ENCODE measurements at places on chromosomes 2 and 18.

- no peak for DNase-seq
Observed at GRCh38 chr18:35454803-35455202, 43.0 kb downstream of the INO80C start.

DNA sequence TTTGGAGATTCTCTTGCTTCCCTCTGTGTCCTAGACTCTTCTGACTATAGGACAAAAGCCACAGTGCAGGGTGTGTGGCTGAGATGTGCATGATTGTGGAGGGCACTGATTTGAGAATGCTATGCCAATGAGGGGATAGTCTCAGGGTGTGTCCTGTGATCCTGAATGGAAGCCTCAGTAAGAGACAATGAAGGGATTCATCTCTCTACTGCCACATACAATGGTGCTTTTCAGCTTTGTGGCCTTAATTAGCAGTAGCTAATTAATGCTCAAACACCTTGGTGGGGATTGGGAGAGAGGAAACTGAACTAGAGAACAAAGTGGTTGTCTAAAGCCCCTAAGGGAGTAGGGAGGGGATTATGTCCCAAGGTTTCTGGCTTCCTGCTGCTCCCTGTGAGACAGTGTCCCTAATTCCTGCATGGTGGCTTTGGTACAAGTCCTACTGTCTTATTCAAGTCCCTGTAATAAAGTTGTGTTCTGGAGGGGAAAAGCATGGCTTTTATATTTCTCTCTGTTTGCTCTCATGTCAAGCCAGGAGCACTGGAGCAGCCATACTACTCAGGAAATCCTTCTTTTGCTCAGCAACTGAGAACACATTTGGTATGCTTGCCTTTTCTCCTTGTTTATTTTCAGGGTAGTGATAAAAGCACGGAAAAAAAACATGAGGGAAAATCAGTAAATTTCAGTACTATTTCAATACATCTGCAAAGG is 415.2 kb upstream of the TCF4 start:
- DNase-seq: no peak

- DNase-seq: no peak
Observed at GRCh38 chr2:17853799-17854198, 24.7 kb upstream of the KCNS3 start.

DNA sequence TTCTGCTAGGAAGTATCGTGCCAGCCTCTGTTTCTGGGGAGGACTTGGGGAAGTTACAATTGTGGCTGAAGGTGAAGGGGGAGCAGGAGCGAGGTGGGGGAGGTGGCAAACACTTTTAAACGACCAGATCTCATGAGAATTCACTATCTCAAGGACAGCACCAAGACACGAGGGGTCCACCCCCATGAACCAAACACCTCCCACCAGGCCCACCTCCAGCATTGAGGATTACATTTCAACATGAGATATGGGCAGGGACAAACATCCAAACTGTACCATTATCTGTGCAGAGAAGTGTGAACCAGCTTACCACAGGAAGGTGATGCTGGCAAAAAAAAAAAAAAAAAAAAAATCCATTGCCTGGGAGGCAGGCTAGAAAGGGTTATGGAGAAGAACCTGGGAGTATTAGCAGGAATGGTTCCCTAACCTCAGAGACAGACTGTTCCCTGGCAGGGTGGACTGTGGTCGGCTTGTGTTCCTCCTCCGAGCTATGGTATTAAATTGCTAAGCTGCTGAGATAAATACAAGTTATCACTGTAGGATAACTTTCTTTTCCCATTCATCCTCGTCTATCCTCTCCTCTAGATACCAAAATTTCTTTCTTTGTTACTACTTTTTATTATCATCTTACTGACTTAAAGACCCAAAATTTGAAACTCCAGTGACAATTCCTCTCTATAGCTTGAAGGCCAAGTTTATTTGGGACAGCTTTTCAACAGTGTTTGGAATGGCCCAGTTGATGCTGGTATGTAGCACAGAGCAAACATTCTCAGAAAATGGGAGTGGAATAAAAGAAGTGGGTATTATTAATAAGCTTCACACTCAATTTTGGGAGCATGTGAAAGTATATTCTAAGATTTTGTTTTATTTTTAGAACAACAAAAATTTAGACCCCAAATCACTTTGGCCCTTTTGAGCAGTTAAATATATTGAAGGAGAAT is 73.7 kb upstream of the MAP3K20 start:
- DNase-seq: no peak

DNA sequence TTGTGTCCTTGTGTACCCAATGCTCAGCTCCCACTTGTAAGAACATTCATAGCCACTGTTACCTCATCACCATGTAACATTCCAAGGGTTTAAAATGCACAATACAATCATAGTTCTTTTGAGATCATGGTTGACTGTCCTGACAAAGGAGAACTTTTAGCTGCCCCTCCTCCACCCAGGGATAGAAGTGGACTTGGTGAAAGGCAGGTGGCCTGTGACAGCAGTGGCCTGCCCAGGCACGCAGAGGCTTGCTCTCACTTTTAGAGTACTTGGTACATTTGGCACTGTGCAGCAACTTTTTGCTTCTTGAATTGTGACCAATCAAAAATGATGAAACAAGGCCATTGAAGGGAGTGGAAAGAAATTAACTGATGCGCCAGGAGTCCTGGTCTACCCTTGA is 108.7 kb downstream of the ANKRD44 start:
- no peak for DNase-seq

- DNase-seq: no peak
Observed at GRCh38 chr2:45974762-45975408, 322.3 kb upstream of the EPAS1 start.

GRCh38 chr2:61707984-61708852 is 145.6 kb downstream of the FAM161A start:
- DNase-seq: no peak

Measured in activated naive CD4-positive, alpha-beta T cell (primary cell).